ENCODE measurements at places on chromosomes 3 and 15.

DNA sequence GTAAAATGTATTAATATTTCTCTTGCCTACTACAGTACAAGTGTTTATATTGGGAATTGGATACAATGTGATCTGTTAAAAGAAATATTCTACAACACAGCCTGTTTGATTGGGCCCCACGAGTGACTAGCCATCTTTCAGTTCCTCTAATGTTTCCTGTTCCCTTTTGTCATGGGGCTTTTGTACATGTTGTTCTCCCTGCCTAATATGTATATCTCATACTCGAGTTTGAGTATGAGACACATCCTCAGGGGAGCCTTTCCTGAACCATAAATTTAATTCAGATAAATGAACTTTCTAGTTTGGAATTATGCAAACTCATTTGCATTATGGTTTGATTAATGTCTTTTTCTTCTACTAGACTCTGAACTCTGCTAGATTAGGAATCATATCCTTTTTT lies 65.5 kb downstream of the MEF2A start:
- no peak for DNase-seq

DNA sequence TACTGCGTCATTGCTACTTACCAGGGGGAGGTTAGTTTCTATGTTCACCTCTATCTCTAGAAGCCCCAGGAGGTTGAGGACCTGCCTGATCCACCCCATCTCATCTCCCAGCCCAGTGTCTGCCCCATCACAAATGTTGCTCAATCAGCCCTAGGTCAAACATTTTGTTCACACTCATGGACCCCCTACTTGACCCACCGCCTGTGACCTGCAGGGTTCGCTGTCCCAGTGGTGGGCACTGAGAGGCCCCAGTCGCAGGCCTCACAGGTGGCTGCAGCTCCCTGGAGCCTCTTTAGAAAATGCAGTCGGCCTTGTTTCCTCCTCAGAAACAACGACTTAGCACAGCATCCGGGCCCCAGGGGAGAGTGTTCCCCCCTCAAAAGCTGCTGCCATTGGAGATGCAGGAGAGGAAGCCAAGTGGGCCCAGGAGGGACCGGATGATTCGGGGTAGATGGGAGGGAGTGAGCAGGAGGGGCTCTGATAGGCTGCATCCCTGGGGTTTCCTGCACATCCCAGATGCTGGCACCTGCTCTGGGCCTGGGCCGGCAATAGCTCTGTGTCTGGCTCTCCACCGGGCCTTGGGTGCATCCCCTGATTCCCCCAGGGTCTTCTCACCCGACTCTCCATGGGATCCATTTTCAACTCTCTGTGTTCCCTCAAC lies 18.4 kb upstream of the INSYN1 start:
- no peak for DNase-seq

DNA sequence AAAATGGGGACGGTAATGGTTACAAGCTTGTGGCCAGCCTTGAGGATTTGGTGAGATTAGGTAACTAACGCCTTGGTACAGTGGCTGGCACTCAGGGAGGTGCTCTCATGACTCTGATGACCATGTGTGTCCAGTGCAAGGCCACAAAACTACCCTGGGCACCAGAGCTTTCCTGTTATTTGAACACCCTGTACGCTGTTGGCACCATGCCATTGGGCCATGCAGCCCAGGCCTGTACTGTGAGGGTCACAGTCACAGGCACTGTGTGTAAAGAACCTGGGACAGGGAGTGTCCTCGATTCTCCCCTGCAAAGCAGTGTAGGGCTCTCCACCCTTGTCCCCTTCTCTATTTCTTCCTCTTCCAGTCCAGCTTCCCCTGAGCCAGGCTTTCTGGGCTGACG lies 6.3 kb downstream of the TMEM43 start:
- DNase-seq: no peak

- no peak for DNase-seq
Observed at GRCh38 chr3:169295912-169296570, 367.5 kb downstream of the MECOM start.

DNA sequence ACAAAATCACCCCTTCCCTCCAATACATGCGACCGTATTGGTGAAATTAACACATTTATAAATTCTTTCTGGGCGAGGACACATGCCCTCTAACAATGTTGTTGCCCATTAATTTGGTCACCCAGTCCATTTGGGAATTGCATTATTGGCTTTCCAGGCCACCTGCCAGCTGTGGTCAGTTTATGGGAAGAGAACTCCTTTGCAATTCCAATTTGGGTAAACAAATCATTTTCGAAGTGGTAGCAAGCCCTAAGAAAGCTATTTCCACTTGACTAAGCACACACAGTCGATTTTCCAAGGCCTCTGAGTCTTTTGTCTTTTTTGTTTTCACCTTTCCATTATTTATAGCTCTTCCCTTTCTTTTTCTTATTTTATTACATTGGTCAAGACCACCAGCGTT lies 362.3 kb upstream of the RGMA start:
- no peak for DNase-seq

DNA sequence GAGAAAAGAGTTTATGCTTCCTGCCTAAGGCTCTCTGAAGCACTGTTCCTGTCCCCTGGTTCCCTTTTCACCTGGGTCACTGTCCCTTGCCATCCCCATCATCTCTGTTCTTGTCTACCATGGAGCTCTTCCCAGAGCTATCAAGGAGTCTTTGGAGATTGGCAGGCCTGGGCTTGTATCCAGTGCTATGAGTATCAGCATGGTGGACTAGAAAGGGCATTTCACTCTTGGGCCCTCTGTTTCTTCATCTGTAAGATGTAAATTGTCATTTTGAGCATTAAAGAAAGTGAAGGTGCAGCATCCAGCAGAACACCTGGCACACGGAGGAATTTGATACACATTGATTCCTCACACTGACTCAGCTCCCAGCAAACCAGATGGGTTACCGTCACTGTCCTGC lies 388.2 kb downstream of the CACNA2D3 start:
- DNase-seq: no peak

GRCh38 chr3:190619353-190619752 lies 105.5 kb downstream of the IL1RAP start:
- DNase-seq: no peak

GRCh38 chr3:136653628-136654027 lies 98.5 kb downstream of the STAG1 start:
- no peak for DNase-seq

GRCh38 chr15:80066912-80067311 lies 7.4 kb downstream of the ZFAND6 start:
- no peak for DNase-seq

DNA sequence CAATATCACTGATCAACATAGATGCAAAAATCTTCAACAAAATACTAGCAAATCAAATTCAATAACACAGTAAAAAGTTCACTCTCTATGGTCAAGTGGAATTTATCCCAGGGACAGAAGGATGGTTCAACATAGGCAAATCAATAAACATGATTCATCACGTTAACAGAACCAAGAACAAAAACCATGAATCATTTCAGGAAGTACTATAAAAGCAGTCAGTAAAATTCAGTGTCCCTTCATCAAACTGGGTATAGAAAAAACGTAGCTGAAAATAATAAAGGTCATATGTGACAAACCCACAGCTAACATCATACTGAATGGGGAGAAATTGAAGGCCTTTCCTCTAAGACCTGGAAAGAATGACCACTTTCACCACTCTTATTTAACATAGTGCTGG lies 172.1 kb downstream of the POLR2M start:
- no peak for DNase-seq

GRCh38 chr3:20099060-20099459 lies 58.8 kb downstream of the KAT2B start:
- no peak for DNase-seq

GRCh38 chr3:16496408-16497222 lies 16.9 kb downstream of the RFTN1 start:
- DNase-seq: no peak

GRCh38 chr15:41943543-41944312 lies 28.6 kb downstream of the EHD4 start:
- no peak for DNase-seq

GRCh38 chr3:70264122-70264780 lies 48.2 kb downstream of the MDFIC2 start:
- no peak for DNase-seq

GRCh38 chr3:136380530-136380929 lies 130.4 kb downstream of the PCCB start:
- no peak for DNase-seq

- DNase-seq: no peak
Observed at GRCh38 chr3:173411375-173411973, 13.9 kb downstream of the NLGN1 start.

DNA sequence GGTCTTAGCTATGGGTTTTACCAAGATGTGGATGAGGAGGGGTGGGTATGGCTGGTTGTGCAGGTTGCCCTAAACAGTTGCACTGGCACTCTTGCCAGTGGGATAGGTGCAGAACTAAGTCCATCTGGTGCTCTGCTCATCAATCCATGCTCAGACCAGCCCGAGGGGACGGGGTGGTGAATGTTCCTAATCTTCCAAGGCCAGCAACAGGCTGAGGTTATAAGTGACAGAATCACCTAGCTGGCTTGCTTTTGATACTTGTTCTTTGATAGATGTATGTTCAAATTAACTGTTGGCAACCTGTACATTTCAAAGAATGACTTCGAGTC lies 53.5 kb upstream of the CCR2 start:
- no peak for DNase-seq

DNA sequence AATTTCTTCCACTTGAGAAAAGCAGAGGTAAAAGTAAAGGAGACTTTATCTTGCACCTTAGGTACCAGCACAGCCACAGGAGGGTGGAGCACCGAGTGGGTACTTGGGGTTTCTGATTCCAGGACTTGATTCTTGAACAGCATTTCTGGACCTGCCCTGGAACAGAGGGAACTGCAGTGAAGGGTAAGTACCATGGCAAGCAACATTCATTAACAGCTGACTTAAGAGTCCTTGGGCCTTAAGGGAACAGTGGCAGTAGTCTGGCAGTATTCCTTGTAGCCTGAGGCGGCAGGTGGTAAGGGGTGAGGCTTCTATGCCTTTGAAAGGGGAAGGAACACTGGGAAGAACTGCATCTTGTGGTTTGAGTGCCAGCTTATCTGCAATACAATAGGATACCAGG lies 551.9 kb downstream of the RSL24D1 start:
- DNase-seq: no peak

DNA sequence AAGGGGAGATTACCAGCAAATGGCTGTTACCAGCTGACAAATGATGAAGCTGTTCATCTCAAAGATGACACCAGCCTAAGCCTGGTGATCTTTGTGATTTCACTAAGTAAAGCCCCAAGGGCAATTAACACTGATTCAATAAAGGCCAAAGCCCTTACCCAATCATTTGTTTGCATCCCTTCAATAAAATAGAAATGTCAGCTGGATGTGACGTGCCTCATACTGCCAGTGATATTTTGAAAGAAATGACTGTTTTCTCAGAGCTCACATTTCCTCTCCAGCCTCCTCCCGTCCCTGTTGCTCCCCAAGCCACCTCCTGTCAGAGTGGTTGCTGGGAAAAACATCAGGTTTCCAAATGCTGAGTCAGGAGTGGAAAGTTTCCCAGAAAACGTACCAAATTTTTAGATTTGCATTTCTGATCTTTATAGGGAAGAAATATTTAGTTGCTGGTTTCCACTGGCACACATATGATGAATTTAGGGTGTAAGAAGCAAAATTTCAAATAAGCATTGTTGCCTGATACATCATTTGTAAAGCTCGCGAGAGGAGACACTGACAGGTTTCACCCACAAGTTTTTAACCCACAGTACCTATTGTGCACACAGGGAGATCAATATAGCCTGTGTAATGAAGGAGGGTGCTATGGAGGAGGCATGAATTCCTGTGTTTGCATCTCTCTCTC lies 21.0 kb downstream of the C2CD4A start:
- DNase-seq: no peak

- no peak for DNase-seq
Observed at GRCh38 chr3:80472961-80473360, 705.2 kb upstream of the ROBO1 start.

DNA sequence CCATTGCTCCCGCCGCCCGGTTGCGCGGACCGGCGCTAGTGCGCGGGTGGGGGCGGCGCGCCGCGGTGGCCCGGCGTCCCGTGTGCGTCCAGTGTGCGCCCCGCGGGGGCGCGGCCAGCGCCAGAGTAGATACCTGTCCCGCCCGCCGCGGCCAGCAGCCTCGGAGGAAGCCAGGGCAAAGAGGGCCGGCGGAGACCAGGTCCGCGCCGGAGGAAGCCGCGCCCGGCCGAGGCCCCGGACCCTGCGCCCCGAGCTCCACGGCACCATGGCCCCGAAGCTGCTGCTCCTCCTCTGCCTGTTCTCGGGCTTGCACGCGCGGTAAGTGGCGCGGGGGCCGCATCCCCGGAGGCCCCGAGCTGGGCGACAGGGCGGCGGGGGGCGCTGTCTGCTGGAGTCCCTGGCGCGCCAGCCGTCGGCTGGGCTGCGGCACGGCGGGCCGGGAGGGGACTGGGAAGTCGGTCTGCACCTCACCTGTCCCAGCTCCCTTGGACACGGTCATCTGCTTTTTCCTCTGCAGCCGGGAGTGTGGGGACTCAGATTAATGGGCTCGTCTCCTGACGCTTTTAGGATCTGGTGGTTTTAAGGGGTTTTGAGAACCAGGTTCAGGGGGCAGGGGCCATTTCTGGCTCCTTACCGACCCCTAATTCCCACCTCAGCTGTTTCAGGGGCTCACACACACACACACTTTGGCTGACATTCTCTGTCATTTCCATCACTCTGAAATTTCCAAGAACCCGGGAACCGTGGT lies 464 bp downstream of the GABRG3 start:
- DNase-seq: no peak

DNA sequence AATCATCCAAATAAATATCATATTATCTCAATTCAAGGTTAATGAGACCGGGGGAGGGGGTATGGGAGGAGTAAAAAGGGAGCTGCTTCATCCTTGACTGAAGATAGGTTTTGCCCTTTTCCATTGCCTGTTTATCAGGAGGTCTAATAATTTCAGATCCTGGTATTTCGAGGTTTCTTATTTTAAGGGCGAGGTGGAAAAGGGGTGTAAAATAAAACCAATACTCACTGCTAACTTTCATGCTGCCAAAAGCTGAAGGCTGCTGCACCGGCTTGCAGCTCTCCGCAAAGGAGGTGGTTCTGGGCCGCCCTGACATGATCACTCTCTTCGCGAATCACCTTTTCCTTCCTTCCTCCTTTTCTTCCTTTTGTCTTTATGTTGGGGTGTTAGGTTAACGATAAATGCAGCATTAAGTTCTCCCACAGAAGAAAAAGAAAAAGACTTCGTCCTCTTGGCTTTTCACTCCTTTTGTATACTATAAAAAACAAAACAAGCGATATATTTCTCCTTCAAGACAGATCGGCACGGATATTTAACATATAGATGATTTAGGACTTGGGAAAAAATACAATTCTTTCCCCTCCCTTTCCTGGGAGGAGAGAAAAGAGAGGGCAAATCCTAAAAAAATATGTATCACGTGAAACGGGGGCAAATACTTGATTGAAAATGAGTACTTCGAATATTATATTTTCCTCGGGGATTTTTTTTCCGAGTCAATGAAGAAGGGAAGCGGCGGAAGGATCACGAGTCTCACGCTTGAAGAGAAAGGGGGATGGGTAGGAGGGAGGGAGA lies 932 bp downstream of the GSK3B start:
- no peak for DNase-seq

GRCh38 chr3:115341208-115341607 lies 194.1 kb upstream of the ZBTB20 start:
- no peak for DNase-seq

GRCh38 chr15:75030023-75030413 lies 6.6 kb downstream of the PPCDC start:
- no peak for DNase-seq

- DNase-seq: no peak
Observed at GRCh38 chr3:169668957-169669741, 5.6 kb upstream of the MECOM start.

- DNase-seq: no peak
Observed at GRCh38 chr15:74384566-74384880, 17.1 kb upstream of the CYP11A1 start.

GRCh38 chr15:38705436-38706219 lies 141.0 kb upstream of the RASGRP1 start:
- DNase-seq: no peak

All from stimulated activated CD8-positive, alpha-beta memory T cell treated with anti-CD3 and anti-CD28 coated beads, Interleukin-15, amount 100 ng/mL, for 1 hour (primary cell).